ENCODE measurements at places on chromosomes 12 and 14. TPM values are rescaled to one million over a fixed set of nuclear protein-coding genes. Genes with fewer than 3 reads are reported as not detected.

TAS2R31 gene
- total RNA-seq: 1.1 TPM

DHRS7 gene
- 123 TPM for total RNA-seq

KDM5A gene
- total RNA-seq: 51.6 TPM

PRKD1 gene
- 8.5 TPM for total RNA-seq

NKX2-1 gene
- under 0.01 TPM for total RNA-seq

TMEM179 gene
- total RNA-seq: not detected

ZNF10 gene
- total RNA-seq: 4.8 TPM

P2RX2 gene
- not detected for total RNA-seq

CSRP2 gene
- 15.1 TPM for total RNA-seq

ACSM4 gene
- total RNA-seq: not detected

GNB3 gene
- total RNA-seq: 0.40 TPM

SDR9C7 gene
- not detected for total RNA-seq

ASB2 gene
- total RNA-seq: not detected

DNA sequence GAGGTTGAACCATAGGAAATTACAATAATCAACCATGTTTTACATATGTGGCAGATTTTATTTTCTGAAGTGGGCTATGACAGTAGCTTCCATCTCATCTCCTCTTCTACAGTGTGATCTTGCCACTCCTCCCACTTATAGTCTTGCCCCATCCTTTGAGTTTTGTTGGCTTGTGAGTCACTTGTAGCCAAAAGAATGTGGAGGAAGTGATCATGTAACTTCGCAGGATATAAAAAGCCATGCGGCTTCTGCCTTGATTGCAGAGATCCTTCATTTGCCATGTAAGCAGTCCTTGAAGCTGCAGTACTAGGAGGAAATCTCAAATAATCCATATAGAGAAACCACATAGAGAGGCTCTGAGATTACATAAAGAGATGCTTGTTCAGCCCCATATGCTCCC is 13.7 kb upstream of the ZNF84 start:
- DNase-seq: no peak

DNA sequence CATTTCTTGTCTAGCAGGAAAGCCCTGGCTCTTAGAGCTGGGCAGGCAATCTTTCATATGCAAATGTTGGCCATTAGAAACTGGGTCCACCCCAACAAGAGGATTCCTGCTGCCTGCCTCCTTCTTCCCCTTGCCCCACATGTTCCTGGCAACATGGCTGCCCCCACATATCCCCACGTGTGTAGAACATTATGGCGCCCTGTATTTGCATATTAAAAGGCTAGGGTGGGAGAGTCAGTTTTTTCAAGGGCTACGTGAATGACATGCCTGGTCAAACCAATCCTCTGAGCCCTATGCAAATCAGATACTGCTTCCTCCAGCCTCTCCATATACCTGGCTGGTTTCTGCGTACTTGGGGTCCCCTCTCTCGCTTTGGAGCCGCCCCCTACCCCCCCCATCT is 514.0 kb downstream of the FUT8 start:
- DNase-seq: no peak

DNA sequence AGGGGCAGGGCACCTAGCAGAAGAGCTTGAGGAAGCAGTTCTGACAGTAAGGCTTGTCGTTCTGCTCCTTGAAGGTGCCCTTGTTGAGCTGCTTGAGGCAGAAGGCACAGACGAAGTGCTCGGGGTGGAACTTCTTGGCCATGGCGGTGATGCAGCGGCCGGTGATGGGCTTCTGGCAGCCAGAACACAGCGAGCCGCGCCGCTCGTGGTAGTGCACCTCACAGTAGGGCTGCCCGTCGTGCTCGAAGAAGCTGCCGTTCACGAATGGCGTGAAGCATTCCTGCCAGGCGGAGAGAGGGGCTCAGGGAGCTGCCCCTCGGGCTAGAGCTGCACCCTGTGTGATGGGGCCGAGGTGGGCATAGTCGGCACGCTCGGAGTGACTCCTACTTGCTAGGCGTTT is 11.4 kb upstream of the RPLP0 start:
- DNase-seq: no peak

DNA sequence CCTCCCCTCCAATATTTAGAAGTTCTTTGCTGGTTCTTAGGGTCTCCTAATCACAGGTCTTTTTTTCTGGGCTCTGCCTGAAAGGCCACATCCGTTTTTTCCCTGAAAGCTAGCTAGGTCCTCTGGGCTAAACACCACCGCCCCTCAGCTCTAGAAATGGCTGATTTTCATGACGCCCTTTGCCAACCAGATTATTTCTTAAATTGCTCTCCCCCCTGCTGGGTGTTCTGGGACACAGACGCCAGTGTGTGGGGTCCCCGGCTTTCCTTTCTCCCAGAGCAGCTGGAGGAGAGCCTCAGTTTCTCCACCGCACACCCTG is 45.3 kb upstream of the ATP23 start:
- peak; percentile 45 for DNase-seq

- DNase-seq: no peak
Observed at GRCh38 chr14:101008631-101009336, 105.3 kb upstream of the RTL1 start.

DNA sequence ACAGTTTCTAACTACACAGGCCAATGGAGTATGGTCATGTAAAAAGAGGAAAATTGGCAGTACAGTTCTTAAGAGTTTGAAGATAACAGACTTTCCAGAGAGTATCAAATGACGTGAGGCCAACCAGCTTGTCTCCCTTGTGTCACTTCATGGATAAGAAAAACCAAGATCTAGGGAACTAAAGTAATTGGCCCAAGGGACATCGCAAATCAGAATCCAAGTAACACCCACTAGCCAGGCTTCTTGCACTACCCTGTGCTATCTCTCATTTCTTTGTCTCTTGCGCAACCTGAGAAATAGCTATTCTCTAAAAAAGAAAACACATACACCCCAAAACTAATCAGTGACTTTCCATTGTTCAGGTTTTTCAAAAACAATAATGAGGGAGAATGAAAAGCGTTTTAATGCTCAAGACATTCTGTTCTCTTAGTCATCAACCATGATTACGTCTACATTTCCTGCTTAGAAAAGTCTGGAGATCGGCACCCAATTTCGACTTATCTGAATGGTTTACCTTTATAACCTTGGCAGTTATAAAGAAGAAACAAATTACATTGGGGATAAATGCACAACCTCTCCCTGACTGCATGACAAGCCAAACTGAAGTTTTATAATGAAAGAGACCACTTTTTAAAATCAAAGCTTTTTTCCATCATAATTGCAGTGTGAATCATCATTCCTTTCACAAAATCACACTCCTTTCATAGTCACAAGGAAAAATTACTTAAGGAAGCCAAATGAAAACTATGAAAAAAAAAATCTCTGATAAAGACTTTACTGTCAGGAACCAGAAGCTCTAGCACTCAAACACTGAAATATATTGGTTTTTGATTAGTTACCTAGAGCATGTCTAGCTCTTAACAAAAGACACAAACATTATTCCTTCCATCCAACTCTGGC is 42.1 kb downstream of the TMTC1 start:
- DNase-seq: no peak

DNA sequence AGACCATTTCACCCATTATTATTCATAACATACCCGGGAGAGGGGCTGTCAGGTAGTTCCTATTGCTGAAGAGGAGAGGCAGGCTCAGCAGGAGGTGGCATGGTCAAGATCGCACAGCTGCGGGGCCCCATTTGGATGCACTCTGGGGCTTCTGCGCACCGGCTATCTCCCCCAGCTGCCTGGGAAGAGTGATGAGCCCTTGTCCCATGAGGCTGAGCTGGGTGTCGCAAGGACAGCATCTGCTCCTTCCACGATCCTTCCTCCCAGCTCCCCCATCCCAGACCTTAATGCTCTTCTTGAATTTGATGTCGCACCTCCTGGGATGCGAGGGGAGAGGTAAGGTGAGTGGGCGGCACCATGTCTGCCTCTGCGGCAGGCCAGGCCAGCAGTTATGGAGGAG is 62.6 kb downstream of the SLC24A4 start:
- DNase-seq: no peak

DNA sequence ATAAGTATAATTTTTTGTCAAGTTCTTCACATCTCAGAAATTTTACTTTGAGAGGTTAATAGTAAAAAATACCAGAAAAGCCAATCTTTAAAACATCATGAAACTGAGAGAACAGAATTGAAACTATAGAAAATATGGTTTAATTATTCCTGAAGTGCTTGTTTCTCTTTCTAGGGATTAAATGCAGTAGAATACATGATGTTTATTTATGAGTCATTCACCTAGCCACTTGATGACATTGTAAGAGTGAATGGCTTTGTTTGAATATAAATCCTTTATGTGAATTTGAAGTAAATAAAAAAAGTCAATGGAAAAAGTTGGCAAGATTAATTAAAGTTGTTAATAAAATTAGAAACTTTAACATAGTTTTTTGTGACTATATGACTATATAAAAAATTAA is 48.4 kb downstream of the KTN1 start:
- DNase-seq: no peak

DNA sequence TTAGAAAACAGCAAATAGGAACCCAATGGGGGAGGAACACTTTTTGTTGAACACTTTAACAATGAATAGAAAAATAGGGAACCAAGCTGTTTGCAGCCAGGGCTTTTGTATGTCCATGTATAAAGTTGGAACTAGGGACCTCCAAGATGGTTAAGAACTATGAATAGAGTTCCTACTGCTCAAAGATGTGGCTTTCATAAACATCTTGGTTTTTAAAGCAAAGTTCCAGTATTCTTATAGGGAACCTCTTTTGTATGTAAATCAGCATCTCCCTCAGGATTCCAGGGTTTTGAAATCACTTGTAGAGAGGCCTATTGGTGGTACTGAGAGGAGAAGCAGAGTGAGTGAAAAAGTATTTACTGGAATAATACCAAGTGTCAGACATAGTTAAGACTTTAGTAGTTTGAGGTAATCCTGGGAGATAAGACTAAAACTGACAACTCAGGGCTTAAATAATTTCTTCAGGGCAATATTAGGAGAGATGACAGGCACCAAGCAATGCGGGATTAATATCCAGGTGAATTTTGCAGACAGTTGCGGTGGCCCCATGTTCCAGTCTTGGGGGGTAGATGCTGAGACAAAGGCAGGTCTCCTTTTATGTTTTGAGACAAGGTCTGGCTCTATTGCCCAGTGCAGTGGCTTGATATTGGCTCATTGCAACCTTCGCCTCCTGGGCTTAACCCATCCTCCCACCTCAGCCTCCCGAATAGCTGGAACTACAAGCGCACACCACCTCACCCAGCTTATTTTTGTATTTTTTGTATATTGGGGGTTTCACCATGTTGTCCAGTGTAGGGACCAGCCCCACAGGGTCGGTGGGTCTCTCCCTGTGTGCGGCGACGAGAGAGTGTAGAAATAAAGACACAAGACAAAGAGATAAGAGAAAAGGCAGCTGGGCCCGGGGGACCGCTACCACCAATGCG is 10.4 kb upstream of the EID3 start:
- no peak for DNase-seq

DNA sequence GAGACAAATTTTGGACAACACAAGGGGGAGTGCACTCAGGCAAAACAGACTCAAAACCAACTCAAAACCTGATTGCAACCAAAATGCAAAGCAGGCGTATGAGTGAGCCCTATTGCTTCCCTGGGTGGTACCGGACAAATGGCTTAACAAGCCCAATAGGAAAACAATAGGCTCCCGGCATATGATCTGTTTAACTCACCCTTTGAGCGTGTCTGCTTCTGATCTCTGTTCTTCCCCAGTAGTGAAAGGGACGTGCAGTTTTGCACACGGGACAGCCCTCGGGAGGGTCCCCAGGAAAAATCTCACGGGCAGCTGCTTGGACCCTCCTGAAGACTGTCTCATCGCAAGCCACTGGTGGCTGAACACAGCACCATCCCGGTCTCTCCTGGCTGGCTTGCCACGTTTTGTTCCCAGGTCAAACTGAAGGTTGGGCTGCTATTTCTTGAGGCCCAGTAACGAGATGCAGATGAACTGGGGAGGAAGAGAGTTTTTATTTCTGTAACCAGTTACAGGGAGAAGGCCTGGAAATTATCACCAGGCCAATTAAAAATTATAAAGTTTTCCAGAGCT is 9.9 kb downstream of the SOAT2 start:
- DNase-seq: no peak

DNA sequence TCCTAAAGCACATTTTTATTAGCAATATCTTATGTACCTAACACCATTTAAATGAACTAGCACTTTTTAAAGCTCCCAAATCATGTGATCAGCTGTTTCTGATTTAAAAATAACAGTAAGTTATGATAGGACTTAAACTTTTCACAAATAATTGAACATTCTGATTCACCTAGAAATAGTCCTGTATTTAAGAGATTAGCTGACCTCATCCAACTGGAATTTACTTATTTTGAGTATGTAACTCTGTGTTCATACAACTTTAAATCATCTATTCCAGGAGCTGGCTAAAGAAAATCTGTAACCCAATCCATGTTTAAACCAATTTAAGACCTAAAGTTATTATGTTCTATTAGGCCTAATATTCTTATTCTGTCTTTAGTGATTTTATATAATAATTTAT is 184.3 kb downstream of the CCDC91 start:
- peak; percentile 5 for DNase-seq

GRCh38 chr12:60096727-60097126 is 500.9 kb downstream of the SLC16A7 start:
- DNase-seq: no peak

GRCh38 chr14:65371784-65372183 is 40.7 kb upstream of the FUT8 start:
- DNase-seq: no peak

DNA sequence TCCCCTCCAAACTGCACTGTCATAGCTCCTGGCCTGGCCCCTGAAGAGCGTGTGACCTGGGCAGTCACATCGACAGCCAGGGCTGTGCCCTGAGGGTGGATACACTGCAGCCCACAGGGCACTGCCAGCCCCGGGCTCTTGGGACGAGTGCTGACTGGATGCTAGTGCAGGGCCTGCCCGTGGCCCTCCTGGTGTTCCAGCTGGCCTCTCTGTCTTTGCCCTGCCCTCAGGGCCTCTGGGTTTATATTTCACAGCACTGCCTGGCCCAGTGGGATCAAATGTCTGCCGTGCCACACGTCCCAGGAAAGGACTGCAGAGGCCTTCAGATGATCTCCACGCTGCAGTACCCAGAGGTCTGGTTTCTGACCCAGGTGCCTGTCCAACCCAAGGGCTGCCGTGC is 10.1 kb upstream of the CCDC197 start:
- DNase-seq: no peak

DNA sequence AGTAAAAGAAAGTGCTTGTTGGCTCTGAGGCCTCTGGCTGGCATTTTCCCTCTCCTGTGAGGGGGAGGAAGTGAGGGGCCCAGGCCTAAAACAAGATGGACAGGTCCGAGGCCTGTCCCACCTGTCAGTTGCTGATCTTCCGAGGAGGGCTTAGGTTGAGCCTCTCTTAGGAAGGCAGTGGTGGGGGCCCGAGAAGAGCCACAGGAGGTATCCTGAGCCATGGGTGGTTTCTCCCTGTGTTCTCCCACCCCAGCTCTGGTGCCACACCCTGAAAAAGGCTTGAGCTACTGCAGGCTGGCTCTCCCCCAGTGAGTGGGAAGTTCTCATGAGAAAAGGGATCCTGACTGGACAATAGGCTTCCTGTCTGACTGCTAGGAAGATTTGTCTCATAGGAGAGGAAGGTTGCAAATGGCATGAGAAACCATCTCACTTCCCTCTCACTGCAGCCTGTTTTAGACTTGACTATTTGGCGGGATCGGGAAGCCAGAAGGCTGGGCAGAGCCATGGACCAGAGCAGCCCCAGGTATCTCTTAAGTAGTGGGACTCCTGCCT is 72.1 kb upstream of the SRSF5 start:
- DNase-seq: peak; percentile 94

Data from lung microvascular endothelial cell (primary cell).